ENCODE measurements at places on chromosomes 12 and 14.
A peak's percentile ranks its signal among the peaks of the same experiment; 100 is the strongest.

DNA sequence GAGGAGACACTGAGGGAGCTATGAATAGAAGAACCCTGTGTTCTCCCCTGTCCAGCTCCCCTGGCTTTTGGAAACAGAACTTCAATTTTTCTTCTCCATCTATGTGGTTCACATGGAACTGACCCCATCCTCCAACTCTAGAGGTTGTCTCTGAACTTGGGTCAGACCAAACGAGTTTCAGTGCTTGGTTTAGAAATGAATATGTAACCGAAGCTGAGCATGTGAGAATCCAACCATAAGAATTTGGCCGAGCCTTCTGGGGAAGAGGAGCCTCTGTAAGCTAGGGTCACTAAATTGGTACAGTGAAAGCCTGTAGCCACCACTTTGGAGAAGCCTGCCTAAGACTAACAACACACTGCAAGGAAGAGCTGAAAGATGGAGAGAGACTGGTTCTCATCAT, 464.4 kb downstream of the ZFP36L1 start:
- no peak for DNase-seq

GRCh38 chr12:126616441-126616840, 1551.2 kb downstream of the AACS start:
- no peak for DNase-seq

DNA sequence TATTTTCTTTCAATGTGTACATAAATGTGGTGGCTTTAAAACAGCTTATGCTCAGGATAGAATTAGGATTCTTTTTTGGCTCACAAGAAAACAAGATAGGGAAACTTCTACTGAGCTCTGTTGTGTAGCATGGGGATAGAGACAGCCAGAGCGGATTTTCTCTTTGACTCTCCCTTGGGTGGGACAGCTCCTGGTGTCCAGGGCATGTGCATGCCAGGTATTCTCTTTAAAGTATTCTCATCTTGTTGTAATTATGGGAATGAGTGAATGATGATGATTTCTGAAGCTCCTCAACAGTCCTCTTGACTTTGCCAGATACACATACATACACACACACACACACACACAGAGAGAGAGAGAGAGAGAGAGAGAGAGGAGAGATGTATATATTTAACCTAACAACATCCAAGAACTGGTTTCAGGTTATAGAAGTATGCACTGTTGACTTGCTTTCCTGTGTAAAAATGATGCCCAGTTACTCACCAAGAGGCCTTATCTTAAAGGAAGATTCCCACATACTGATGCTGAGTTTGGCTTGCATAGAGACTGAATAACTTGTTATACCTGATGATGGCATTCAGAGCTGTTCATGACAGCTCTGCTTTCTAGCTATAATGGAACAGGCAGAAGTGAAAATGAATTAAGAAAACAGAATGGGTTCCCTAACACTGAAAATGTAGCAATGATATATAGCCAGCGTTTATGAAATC, 387.5 kb downstream of the EGLN3 start:
- no peak for DNase-seq

- no peak for DNase-seq
Measured at GRCh38 chr14:60171690-60172089, 6.5 kb upstream of the DHRS7 start.

- DNase-seq: no peak
Measured at GRCh38 chr12:47714826-47715386, 9.1 kb upstream of the RPAP3 start.

GRCh38 chr14:68634332-68634731, 158.5 kb downstream of the ZFP36L1 start:
- no peak for DNase-seq

- no peak for DNase-seq
Measured at GRCh38 chr12:71407732-71408131, 31.9 kb upstream of the LGR5 start.

GRCh38 chr14:26905229-26905628, 307.4 kb upstream of the NOVA1 start:
- DNase-seq: no peak

DNA sequence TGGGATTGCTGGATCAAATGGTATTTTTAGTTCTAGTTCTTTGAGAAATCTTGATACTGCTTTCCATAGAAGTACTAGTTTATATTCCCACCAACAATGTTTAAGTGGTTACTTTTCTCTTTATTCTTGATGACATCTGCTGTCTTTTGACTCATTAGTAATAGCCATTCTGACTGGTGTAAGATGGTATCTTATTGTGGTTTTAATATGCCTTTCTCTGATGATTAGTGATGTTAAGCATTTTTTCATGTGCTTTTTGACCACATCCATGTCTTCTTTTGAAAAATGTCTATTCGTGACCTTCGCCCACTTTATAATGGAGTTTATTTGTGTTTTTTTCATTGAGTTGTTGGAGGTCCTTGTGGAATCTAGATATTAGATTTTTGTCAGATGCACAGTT, 865.7 kb downstream of the SLC6A15 start:
- DNase-seq: no peak

- no peak for DNase-seq
Measured at GRCh38 chr12:12353807-12354206, 3.1 kb upstream of the BORCS5 start.

GRCh38 chr14:77225254-77225653, 43.7 kb downstream of the TMEM63C start:
- no peak for DNase-seq

GRCh38 chr14:43949400-43949799, 557.7 kb downstream of the FSCB start:
- no peak for DNase-seq

DNA sequence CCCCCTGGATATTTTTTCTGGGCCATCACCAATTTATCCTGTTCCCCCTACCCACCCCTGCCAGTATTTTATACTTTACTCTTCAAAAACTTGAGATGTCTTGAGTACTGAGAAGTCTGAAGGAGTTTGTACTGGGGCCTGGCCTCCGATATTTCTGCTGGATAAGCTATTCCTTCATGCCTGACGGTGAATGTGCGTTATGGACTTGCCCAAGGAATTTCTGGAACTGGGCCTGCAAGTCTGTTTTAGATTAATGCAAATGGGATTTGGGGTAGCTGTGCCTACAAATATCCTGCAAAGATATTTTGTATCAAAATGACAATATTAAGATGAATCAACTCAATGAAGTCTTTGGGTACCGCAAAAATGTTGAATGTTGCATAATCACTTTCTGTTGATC, at the start of gene PTCSC3:
Gene PTCSC3, minus strand, starts transcription at position 199 of the 400 bp plus-strand sequence.
- no peak for DNase-seq

DNA sequence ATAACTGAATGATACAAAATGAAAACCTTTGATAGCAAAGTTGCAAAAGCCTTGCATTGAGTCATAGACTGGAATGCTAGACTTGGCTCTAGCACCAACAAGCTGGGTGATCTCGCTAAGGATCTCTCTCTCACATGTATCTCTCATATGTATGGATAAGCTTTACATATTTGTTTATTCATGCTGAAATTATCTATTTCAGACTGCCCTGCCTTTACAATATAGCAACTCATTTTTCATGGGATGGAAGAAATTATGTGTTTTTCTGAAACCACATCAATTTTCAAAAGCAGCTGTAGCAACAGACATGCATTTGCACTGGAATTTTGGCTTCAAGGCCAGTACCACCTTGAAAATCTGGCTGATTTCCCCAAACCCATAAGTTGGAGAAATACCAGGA, 11.4 kb downstream of the RERG start:
- no peak for DNase-seq

DNA sequence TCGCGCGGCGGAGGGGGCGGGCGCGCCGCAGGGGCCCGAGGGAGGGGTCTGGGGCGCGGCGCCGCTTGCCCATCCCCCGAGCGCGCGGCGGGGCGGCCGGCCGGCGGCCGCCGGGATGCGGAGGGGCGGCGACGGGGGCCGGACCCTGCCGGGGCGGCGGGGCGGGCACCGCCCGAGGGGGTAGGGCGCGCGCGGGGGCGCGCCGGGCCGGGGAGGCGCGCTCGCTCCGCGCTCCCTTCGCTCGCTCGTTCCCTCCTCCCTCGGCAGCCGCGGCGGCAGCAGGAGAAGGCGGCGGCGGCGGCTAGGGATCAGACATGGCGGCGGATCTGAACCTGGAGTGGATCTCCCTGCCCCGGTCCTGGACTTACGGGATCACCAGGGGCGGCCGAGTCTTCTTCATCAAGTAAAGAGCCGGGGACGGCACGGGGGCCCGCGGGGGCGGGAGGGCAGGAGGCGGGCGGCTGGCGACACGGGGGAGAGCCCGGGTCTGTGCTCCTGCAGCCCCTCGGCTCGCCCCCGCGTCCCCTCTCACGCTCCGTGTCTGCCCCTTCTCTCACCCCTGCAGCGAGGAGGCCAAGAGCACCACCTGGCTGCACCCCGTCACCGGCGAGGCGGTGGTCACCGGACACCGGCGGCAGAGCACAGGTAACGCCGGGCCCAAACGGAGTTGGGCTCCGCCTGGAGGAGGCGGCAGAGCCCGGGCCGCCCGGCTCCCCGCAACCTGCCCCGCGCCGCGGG, at the start of gene PLEKHA5:
Gene PLEKHA5, plus strand, starts transcription at position 248 of the 738 bp plus-strand sequence. Its CDS starts 67 bp downstream, at position 315.
- DNase-seq: peak; percentile 33

- DNase-seq: no peak
Measured at GRCh38 chr12:5577741-5578140, 145.8 kb downstream of the NTF3 start.

DNA sequence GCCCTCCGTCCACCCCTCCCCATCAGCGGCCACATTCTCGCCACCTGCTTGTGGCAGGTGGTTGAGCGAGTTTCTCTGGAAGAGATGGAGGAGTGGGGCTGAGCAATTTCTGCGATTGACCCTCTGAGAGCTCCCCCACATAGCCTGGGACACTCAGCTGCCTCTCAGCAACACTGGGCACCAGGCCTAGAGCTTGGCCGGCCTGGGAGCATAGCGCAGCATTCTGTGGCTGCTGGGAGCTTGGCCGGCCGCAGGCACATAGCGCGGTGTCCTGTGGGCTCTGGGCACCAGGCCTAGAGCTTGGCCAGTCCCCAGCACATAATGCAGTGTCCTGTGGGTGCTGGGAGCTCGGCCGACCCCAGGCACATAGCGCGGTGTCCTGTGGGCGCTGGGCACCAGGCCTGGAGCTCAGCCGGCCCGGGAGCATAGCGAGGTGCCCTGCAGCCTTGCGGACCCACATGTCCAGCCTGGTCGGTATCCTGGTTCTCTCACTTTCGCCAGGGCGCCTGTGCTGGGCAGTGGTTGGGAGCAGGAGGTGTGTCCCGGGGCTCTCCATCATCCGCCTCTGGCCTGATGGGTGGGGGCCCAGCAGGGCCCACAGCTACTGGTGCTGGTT, 43.8 kb downstream of the LRCOL1 start:
- no peak for DNase-seq

- DNase-seq: no peak
Measured at GRCh38 chr14:43539210-43539609, 967.9 kb downstream of the FSCB start.

DNA sequence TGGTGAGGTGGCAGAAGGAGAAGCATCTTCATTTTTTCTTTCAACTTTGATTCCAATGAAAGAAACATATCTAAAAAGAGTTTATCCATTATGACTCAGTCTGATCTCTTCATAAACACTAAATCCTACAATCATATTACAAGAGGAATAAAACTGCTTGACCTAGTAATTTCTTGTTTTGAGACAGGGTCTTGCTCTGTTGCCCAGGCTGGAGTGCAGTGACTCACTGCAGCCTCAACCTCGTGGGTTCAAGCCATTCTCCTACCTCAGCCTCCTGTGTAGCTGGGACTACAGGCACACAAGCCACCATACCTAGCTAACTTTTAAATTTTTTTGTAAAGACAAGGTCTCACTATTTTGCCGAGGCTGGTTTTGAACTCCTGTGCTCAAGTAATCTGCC, 147.2 kb downstream of the NDUFA12 start:
- no peak for DNase-seq

GRCh38 chr12:66288121-66288520, 14.2 kb upstream of the HELB start:
- no peak for DNase-seq

All from activated T-cell treated with anti-CD3 and anti-CD28 coated beads for 48 hours (primary cell).